CD4-positive, alpha-beta T cell (primary cell): ENCODE measurements at places on chromosomes 11 and 22.

DNA sequence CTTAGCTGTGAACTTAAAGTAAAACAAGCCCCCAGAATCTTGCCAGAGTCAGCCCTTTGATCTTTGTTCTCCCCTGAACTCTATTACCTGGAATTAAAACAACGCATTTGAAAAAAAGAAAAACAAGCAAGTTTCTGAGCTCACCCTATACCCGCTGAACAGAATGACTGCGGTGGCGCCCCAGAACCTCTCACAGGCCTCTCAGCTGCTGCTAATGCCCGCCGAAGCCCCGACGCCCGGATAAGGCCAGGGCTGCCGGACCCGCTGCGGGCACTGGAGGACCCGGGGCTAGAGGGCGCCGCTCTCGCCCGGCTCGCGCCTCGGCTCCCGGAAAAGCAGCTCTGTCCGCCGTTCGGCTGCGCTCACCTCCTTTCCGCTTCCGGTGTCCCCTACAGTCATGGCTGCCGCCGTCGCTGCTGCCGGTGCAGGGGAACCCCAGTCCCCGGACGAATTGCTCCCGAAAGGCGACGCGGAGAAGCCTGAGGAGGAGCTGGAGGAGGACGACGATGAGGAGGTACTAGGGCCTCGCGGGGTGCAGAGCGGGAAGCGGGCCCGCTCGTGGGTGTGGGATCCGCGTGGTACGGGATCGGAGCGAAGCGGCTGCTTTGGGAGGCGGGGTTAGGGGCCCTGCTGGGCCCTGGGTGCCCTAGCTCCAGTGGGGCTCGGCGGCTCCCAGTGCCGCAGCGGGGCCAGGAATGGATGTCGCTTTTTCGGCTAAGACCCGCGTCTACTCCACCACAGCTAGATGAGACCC is at the start of gene TOMM22:
TOMM22 (plus strand) TSS at position 376 of the 754 bp plus-strand sequence; CDS start at position 398, 22 bp downstream.
- DNase-seq, result peak; percentile 80

GRCh38 chr22:32421484-32421883 is 9.4 kb upstream of the RTCB start:
- no peak for DNase-seq

DNA sequence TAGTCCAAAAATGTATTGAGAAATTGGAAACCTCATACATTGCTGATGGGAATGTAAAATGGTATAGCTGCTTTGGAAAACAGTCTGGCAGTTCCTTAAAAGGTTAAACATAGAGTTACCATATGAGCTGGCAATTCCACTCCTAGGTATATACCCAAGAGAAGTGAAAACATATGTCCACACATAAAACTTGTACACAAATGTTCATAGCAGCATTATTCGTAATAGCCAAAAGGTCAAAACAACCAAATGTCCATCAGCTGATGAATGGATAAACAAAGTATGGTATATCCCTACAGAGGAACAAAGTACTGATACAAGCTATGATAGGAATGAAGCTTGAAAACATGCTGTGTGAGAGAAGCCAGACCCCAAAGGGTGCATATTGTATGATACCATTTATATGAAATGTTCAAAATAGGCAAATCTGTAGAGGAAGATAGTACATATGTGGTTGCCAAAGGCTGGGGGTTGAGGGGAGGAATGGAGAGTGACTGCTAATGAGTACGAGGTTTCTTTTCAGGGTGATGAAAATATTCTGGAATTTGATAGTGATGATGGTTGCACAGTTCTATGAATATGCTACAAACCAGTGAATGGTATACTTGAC is 85.8 kb downstream of the ZBTB16 start:
- no peak for DNase-seq

DNA sequence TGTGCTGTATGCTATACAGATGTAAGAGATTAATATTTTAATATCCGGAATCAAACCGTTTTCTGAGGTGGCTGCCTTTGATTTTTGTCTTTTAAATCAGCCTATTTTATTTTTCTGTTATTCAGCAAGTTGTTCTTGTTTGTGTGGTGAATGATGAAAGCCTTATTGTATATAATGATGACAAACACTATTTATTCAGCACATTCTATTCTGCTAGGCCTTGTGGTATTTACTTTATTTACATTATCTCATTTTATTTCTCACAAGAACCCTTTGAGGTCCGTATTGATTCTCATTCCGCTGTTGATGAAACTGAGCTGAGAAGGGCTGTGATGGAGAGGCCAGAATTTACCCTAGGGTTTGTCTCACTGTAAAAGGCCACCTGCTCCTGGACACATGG is 40.5 kb downstream of the KREMEN1 start:
- no peak for DNase-seq

DNA sequence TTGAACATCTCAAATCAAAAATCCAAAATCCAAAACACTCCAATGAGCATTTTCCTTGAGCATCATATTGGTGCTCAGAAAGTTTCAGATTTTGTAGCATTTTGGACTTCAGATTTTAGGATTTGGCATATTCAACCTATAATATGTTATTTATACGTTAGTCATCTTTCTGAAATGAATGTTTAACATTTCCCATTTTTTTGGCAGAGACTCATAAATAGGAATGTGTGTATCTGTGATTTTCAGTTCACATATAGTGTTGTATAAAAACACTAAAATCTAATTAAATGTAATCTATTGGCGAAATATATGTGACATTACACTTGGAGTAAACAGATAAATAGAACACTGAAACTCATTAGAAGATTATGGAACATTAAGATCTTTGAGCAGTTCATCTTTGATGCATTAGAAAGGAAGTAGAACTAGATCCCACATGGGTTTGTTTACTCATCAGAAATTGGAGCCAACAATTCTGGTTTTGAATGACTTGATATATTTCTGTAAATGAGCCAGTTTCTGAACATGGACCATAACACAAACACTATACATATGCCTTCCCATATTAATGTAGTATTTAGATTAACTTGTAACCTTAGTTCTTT is 153.1 kb downstream of the UVRAG start:
- DNase-seq, result no peak

GRCh38 chr11:120224972-120225909 is 14.4 kb downstream of the OAF start:
- DNase-seq, result no peak
